Muscle of leg (tissue), 16 donors: ENCODE measurements at places on chromosomes 7 and 10.
A peak's percentile ranks its signal among the peaks of the same experiment; 100 is the strongest.

- no peak for DNase-seq
These were observed 57.1 kb downstream of the KIF5B start for GRCh38 chr10:31999070-31999660.

GRCh38 chr7:51040787-51041186 lies 258.1 kb upstream of the GRB10 start:
- DNase-seq, result peak; percentile 19

DNA sequence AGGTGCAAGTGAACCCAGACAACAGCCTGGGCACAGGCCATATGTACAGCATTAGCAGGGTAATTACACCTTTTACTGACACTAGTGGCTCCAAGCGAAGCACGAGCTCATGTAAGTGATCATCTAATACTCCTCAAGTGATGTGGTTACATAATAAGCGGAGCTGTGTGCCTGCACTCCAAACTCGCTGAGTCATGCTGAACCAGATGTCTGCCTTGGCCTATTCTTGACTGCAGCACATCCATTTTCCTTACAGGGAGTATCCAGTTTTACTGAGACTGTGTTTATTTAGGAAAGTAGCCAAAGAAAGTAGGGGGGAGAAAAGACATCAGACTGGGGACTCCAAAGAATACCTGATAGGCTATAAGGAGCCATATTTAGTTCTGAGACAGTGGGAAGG lies 90.1 kb downstream of the GRM3 start:
- DNase-seq, result no peak

- no peak for DNase-seq
These were observed 320.3 kb upstream of the FOXK1 start for GRCh38 chr7:4361774-4362173.

DNA sequence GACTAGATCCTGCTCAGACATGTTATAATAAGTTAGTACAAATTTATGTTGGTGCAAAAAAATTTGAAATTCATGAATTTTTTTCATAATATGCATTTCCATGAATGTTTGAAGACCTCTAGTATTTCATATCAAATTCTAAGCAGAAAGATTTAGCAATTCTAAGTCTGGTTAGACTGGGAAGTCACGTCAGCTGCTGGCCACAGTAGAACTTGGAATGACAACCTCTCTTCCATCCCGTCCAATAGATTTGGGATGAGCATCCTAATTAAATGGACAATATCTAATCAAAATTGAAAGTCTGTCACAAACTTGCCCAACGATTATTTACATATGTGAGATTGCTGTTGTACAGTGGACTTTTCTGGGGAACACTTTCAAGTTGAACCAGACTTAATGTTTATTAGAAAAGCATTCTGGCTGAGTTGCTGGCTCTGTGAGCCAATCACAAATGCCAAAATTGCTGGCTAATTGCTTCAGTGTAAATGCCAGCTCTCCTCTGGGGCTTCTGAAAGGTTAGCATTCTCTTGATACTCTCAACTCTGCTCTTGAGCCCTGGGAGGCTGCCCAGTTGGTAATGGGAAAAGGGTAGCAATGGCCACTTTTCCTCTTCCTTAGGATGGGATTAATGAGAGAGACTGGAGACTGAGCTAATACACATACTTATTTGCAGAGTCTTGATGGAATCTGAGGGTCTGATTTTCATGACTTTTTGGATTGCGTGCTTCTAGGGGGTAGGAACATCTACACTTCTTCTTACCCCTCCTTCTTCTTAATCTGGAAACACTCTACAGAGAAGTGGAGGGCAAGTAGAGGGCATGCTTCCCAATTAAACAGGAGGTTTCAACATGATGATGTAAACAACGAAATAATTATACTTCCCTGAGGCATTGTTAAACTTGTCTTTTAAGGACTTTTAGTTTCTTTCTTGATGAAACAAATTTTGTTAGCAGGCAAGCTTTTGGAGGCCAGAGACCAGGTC lies 253.5 kb downstream of the BAMBI start:
- DNase-seq, result no peak

GRCh38 chr7:55476852-55477780 lies 95.2 kb downstream of the VOPP1 start:
- no peak for DNase-seq

DNA sequence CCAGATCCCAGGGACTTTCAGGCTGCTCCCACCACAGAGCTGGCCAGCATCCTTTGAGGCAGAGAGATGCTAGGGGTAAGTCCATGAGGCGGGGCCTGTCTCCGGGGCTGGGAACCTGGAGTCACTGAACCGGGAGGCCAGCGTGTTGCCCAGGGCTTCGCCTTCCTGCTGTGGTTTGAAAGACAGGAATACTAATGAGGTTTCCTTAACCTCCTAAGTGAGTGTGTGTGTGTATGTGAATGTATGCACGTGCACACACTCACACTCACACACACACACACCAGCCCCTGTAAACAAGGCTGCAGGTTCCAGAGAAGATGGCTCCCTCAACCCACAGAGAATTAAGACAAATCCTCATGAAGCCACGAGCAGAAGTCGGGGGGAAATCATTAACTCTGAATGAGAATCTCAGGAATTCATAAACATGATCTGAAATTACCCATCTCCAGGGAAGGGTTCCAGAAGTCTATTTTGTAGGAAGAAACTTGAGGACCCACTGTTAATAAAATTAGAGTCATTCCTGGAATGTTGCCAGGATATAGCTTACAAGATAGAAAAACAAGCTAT lies 20.3 kb upstream of the PFKP start:
- no peak for DNase-seq

GRCh38 chr7:132590162-132590561 lies 13.9 kb upstream of the PLXNA4 start:
- DNase-seq, result no peak

DNA sequence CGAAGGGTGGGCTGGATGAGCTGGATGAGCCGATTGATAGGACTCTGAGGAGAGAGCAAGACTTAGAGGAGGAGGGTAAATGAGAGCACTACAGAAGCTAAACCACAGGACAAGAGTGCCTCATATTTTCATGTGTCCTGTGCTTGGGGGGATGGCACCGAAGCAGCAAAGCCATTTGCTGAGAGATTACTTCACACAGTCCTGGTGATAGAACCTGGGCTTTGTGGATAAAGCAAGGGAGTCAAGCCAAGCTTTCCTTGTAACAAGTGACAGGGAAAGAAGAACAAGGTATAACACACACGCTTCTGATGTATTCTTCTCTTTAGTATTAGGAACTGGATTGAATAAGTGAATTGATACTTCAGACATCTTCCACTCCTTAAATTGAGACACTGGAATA lies 253.7 kb downstream of the ANKRD7 start:
- no peak for DNase-seq

DNA sequence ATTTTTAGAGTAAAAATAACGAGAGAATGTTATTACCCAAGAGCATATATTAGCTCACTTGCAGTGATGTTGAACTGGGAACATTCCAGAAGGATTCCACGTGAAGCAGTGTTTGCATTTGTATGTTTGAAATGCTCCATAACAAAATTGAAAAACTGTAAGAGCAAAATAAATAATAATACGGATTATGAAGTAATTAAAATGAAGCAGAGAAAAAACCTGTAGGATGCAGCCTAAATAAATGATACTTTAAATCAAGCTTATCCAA lies 203.3 kb downstream of the BAMBI start:
- DNase-seq, result no peak

- no peak for DNase-seq
These were observed 1.2 kb downstream of the STRIP2 start for GRCh38 chr7:129435414-129435829.

- no peak for DNase-seq
These were observed 198.2 kb upstream of the FOXK1 start for GRCh38 chr7:4483851-4484250.

GRCh38 chr7:78777829-78778228 lies 675.6 kb downstream of the MAGI2 start:
- no peak for DNase-seq

DNA sequence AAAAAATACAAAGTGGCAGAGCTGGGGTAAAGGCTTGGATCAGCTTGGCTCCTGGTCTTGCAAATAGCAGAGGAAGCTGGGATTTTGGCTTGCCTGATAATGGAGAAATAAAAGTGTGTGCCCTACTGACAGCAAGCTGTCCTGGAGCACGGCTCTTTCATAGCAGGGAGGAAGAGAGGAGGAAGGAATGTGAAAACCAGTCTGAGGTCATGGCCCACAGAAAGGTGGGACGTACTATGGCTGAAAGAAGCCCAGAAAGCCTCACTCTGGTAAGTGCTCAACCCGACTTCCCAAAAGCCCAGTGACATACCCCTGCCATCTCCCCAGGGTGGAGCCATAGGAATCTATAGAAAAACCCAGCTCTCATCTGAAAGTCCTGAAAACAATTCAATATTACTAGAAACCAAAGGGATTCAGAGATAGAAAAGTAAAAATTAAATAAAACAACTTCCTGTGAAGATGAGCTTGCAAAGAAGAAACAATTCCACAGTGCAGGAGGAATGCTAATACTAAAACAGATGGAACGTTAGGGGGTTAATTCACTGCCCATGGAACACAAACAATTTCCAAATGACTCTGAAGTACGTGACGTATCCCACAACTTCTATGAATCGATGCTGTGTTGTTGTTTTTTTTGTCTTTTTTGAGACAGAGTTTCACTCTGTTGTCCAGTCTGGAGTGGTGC lies 246.7 kb upstream of the PTN start:
- DNase-seq, result no peak

DNA sequence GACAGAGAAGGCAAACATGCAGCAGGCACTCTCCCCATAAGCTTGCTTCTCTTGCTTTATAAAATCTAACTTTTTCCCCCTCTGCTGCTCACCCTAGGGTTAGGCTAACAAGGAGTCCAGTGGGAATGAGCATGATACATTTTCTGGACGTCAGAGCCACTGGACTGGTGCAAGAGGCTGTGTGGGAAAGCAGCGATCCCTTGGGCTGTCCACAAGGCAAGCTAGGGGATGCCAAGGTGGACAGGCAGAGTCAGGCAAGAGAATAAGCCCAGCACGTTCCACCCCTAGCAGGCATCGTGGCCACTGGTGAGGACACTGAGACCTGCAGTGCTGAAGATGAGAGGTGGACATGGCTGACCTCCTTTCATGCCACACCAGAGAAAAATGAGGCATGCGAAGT lies 290.9 kb upstream of the ZMIZ1 start:
- no peak for DNase-seq

DNA sequence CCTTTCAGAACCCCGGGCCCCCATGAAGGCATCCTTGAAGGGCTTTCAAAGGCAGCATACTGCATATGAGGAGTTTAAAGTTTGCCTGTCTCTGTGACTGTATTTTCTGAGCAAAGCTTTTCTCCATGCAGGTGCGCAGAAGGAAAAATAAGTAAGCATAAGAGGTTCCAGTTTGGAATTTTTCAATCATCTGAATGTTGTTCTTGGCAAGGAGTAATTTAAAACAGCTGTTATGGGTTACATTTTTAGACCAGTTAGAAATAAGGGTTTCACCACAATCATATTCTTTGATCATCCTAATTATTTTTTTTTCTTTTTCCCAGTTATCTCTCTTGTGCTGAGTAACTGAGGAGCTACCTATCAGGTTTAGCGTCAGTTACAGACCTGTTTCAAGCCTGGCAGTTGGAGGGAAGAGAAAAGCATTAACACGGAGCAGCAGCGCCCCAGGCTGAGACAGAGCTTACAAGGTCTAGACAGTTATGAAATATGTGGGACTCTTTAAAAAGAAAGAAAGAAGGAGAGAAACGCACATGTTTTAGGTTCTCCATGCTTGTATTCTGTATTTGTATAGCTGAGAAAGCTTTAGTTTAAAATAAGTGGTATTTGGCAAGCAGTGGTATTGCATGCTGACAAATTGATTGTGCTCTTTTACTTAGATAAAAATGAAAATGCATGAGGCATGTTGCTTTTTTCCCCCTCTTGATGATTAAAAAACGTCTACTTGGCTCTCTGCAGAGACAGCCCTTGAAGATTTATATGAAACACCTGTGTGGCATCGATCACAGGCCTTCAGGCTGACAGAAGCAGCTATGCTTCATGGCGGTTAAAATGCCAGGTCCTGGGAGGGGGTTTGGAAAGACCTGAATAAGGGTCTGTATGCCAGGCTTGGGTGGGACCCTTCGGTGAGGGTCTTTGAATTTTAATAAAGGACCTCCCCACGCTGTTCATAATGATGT lies 157.6 kb downstream of the GRK5 start:
- DNase-seq, result peak; percentile 75

DNA sequence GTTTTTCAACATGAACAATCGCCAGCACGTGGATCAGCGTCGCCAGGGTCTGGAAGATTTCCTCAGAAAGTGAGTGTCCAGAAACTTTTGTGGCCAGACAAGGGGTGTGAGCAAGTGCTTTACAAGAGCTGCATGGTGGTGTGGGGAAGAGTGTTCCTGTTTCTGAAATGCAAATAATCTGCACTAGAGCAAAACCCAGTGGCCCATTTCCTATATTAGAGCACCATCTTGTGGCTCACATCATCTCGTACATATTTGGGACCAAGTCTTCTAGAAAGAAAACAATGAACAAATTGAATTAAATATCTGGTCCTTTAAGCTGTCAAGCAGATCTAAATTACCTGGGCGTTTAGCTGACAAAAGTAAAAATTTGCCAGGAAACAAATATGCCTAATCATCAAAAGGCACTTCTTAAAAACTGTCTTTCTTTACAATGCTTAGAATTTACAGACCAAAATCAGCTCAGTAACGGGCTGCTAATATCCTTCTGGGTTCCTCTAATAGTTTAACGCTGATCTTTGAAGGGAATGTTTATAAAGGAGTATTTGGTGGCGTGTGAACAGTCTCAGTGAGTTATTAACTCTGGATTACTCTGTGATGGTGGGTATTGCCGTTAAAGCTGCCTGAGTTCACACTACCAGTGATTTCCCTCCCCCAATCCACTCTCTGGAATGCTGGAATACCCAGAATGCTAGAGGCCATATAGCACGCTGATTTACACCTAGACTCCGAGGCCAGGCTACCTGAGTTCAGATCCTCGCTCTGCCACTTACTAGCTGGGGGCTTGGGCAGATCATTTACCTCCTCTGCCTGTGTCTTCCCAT lies 73.6 kb downstream of the SNX10 start:
- peak; percentile 90 for DNase-seq

DNA sequence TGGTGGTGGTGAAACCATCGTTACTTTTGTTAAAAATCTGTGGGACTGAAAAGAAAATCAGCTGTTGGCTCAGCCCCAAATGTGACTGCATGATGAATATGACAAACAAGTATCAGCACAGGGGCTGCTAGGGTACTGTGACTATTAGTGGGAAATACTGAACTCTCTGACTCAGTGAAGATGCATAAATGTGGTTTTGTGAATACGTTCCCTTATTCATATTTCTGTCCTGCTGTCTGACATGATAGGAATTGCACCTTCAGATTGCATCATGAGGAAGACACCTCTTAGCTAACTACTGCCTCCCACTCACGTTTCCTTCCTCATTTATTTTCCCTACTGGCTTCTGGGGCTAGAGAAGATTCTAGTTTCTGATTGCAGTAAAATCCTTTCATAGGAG lies 1.4 kb downstream of the CLEC5A start:
- peak; percentile 14 for DNase-seq

GRCh38 chr7:50303335-50304128 lies 984 bp upstream of the IKZF1 start:
- no peak for DNase-seq

- no peak for DNase-seq
These were observed 194.3 kb upstream of the DGKB start for GRCh38 chr7:15096853-15097252.

DNA sequence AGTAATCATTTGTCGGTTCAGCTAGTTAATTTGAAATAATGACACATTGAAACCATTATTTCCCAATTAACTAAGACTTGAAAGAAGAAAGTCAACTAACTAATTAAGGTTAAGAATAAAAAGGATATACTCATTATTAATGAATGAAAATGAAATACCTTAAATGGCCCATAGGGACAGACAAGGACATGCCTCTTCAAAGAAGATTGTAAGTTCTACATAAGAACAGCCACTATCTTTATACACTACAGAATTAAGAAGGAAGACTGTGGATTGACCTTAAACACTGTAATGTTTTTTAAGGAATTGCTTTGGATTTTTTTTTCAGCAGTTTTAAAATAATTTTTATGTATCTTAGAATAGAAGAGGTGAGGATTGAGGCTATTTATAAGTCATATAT lies 60.7 kb downstream of the CSTF2T start:
- DNase-seq, result no peak
